ENCODE measurements at places on chromosomes 4 and X.

GRCh38 chr4:112910109-112910736, 139.2 kb upstream of the ANK2 start:
- no peak for DNase-seq

DNA sequence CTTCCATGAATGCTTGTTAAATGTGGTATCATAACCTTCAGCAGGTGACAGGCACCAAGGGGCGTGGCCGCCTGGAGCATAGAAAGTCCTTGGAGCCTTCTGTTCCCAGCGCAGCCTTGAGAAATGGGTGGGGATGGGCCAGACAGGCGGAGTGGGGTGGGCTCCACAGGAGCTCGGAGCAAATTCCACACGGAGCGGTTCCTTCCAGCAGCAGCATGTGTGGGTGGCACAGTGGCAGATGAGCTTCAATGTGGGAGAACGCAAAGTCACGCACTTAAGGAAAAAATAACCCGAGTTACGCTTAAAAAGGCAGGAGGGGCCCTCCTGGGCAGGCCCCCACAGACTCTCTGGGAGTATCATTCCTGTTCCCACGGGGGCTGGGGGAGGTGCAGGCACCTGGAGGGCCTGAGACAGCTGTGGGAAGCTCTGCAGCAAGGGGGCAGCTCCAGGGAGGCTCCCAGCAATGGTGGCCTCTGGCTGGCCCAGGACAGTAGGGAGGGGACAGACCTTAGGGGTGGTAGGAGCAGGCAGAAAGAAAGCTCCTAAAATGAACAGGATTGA, 15.3 kb downstream of the TMEM271 start:
- DNase-seq, result no peak

GRCh38 chr4:142708231-142708630, 137.9 kb downstream of the INPP4B start:
- no peak for DNase-seq

GRCh38 chr4:76691807-76692582, 205.9 kb downstream of the SOWAHB start:
- DNase-seq, result no peak

DNA sequence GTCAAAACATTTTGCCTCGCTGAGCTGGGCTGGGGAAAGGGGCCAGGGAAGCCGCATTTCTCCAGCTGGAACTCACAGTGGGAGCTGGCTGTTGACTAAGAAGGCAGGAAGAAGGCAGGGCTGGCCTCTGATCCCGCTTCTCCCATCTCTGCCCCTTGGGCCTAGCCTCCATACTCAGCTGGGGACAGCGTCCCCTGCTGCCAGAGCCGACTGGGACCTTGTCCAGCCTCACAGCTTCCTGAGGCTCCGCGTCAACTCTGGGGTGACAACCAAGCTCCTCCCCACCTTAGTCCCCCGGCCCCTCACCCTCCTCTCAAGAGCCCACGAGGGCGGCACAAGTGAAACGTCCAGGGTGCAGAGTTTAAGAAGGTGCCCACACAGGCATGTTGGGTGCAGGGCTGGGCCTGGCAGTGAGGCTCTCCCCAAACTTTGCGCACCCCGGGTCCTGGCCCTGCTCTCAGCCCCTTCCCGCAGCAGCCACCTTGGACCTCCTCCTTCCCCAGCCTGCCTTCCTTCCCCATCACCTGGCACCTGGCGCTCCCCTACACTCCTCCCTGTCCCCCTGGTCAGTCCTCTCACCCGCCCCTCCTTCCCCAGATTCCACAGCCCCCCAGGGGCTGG, 100.8 kb downstream of the PSAPL1 start:
- DNase-seq, result no peak

- DNase-seq, result no peak
Measured at GRCh38 chr4:121829511-121829910, 5.8 kb upstream of the CCNA2 start.

Data from NCI-H748 treated with DMSO at 0.1 percent for 48 hours (cell line).